ENCODE measurements at places on chromosomes 3 and 15.
A peak's percentile ranks its signal among the peaks of the same experiment; 100 is the strongest.

DNA sequence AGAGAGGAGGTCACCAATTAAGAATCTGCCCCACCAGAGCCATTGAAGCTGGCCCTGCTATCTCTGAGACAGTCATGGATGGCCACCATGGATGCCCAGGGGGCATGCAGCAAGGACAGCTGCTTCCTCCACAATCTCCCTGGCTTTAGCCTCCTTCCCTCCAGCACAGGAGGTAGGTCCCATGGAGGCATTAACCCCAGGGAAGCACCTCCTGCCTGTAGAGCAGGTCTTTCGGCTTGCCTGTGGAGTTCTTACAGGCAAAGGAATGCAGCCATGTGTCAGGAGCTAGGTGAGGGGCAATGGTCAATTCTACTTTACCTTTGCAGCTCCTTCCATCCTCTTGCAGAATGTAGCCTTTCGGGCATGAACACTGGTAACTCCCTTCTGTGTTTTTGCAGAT, 93.8 kb downstream of the DUT start:
- no peak for DNase-seq

GRCh38 chr3:186162221-186162620, 53.3 kb upstream of the ETV5 start:
- DNase-seq, result peak; percentile 65

DNA sequence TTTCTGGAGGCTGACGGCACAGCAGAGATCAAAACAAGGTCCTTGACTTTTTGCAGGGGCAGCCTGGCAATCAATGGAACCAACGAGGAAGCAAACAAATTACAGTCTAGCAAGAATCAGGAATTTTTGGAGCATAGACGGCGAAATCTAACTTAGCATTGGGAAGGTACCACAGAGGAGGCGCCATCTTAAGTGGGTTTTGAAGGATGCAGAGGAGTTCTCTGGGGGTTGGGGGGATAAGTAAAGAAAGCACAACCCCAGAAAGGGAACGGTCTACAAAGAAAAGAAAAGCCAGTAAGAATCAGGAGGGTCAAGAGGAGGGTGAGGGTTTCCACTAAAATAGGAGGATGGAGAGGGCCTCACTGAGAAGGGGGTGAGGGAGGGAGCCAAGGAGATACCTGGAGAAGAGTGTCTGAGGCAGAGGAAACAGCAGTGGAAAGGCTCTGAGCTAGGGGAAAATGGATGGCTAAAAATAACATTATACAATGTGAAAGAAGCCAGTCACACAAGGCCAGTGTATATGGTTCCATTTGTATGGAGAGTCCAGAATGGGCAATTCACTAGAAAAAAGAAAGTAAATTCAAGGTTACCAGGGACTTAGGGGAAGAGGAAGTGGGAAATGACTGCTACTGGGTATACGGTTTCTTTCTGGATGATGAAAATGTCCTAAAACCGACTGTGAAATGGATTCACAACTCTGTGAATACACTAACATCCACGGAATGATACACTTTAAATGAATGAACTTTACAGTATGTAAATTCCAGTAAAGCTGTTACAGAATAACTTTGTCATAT, 25.2 kb upstream of the IQSEC1 start:
- DNase-seq, result no peak

DNA sequence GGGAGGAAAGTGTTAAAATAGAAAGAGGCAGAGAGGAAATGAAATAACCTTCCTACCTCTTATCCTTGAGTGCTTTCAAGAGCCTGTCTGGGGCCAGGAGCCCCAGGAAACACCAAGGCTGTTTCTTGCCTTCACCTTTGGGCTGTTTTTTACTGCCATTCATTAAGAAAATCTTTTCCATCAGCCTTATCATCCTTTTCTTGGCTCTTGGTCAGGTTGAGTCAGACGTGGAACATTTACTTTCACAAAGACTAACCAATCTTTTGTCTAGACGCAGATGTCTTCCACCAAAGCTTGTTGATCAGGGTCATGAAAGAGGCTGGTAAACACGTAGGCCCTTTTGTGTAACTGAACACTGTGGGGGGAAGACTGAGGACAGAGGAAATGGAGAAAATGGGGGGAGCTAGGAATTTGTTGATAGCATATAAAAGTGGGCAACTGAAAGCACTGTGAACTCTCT, 151.0 kb upstream of the THBS1 start:
- DNase-seq, result peak; percentile 5

DNA sequence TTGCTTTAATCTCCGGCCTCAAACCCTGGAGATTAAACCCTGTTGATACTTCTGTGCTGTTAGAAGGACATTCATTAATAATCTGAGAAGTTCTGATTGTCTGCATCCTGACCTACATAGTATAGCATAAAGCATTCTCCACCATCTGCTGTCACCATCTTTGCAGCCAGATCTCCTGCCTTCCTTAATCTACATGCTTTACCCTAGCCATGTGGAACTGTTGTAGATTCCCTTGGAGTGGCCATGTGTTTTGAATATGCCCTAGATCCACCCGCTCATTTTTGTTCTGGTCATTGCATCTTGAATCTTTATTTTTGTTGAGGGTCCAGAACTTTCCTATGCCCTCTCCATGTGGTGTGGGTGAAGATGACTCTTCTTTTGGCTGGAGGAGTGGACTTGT, 110.3 kb downstream of the OXSM start:
- no peak for DNase-seq

DNA sequence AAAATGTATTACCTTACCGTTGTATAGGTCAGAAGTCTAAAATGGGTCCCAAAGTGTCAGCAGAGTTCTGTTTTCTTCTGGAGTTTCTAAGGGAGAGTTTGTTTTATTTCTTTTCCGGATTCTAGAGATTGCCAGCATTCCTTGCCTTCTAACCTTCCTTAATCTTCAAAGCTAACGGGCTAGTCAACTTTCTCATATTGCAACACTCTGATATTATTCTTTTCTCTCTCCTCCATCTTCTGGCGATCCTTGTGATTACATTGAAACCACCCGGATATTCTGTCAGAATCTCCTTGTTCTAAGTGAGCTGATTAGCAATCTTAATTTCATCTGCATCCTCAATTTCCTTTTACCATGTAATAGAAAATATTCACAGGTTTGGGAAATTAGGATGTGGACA, 36.2 kb upstream of the AADACL2 start:
- no peak for DNase-seq

DNA sequence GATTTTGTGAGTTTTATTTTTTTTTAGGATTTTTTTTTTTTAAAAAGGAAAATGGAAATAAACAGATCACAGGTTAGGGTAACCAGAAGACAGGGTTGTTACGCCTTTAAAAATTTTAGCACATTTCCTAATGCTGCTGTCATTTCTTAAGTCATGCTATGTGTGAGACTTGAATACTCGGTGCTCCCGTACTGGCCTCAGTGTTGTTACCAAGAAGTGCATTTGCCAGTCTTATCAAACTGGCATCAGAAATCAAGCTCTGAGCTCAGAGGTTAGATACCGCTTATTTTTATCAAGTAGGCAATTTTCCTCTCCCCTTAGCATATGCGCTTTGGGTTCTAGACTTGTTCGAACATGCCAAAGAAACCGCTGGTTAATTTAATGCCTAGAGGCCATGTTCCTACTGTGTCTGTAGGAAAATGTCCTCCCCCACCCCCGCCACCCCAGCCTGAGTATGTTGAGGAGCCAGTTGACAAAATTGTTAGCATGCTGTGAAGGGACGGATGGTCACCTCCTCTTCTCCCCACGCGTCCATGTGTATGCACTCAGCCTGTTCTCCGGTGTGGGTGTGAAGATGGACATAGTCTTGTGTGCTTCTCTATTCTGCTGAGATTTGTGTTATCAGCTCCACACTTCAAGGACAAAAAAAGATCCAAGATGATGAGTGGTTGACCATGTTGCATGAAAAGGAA, 88.9 kb downstream of the ITPR1 start:
- no peak for DNase-seq

GRCh38 chr3:10753964-10754363, 62.1 kb upstream of the SLC6A11 start:
- DNase-seq, result peak; percentile 85

- no peak for DNase-seq
Measured at GRCh38 chr3:11546657-11547302, 96.9 kb downstream of the VGLL4 start.

DNA sequence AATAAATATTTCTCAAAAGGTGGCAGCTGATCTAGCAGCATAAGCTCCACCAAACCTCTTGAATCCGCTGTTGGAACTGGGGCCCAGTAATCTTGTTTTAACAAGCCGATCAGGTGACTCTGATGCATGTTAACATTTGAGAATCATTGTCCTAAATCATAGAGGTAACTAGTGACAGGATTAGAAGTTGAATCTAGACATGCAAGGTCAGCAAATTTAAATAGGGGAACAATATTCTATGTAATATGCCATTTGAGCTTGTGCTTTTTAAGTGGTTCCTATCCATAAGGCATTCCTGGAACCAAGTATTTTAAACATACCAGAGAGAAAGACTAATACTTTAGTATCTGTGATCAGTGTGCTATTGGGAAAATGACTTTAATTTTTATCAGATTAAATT, 412.8 kb downstream of the PYDC2 start:
- DNase-seq, result no peak
